HepG2 (cell line): ENCODE measurements at places on chromosomes 1 and 21. TPM values are rescaled to one million over a fixed set of nuclear protein-coding genes. Genes with fewer than 3 reads are reported as not detected.

NR5A2 gene
- 0.12 and 0.24 TPM in 2 replicates for polyA plus RNA-seq

FMO1 gene
- polyA plus RNA-seq, result not detected in 2 replicates

RHOU gene
- 11.9 and 14.7 TPM in 2 replicates for polyA plus RNA-seq

MIXL1 gene
- polyA plus RNA-seq, result 12.5 and 18.5 TPM in 2 replicates
